Fibroblast of gingiva (primary cell): ENCODE measurements at places on chromosomes 7 and 10.

DNA sequence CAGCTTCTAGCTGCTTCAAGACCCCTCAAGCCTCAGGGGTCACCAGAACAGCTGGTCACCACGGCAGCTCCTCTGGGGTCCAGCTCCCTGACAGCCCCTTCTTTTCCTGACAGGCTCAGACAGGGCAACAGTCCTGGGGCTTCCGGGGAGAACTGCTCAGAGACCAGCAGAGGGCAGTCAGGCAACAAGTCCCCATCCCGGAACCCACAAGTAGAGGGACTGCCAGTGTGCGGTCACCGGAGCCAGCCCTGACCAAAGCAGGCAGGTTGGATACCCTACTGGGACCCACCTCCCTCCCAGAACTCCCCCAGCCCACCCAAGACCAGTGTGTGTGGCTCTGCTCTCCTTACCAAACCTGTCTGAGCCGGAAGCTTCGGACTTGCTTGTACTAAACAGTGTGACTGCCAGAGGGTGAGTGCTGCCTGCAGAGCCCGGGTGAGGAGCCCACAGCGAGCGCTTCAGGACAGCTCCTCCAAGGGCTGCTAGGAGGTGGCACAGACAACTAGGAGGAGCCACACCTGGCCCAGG, 40.3 kb downstream of the YKT6 start:
- peak; percentile 76 for DNase-seq

DNA sequence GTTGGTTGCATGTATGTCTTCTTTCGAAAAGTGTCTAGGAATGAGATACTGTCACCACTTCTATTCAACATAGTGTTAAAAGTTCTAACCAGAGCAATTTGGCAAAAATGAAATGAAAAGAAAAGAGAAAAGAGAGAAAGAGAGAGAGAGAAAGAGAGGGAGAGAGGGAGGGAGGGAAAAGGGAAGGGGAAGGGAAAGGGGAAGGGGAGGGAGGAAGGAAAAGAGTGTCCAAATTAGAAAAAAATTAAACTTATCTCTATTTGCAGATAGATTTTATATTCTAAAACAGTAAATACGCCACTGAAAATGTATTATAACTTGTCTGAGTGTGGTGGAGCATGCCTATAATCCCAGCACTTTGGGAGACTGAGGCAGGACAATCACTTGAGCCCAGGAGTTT, 16.2 kb downstream of the DDX56 start:
- no peak for DNase-seq

DNA sequence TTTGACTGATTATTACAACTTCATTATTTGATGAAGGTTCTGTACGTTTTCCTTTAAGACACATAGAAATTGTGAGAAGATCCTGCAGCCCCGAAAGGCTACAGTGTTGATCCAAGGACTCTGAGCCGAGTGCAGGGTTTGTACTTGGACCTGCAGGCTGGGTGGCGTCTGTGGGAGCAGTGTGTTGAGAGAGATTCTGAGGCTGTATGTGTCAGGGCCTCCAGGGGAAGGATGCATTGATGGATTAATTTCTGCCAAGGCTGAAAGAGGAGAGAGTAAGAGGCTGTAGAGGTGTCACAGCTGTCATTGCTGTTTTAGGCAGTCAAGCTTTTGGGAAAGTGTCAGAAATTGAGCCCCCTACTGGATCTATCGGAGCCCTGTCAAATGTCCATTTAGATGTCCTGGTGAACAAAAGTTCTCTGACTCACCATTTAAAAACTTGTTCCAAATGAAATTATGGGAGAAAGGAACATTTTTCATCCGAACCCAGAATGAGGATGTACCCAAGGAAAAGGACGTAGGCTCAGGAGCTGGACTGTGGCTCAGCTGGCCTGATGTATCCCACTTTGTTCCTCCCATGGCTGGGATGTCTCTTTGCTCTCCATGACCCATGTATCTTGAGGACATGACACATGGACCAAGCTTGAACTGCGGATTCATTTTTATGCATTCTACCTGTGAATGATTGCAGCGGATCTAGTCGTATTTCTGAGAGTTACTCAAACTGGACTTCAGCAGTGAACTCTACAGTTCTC, 102.2 kb downstream of the TCF7L2 start:
- no peak for DNase-seq

DNA sequence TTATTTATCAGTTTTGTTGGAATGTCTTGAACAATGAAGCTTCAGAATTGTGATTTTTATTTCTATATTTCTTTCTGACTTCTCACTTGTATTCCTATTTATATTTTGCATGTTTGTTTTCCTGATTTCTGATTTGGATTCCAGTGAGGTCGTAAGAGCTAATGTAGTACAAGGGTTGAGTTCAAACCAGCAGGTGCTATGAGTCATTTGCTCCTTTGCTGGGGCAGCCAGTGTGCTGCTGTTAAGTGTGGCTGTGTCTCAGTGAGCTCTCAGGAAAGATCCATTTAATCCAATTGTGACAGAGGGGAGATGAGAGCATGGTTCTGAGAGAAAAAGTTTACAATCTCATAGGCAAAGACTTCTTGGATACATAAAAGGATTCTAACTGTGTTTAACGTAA, 48.6 kb downstream of the MCU start:
- DNase-seq: peak; percentile 24

DNA sequence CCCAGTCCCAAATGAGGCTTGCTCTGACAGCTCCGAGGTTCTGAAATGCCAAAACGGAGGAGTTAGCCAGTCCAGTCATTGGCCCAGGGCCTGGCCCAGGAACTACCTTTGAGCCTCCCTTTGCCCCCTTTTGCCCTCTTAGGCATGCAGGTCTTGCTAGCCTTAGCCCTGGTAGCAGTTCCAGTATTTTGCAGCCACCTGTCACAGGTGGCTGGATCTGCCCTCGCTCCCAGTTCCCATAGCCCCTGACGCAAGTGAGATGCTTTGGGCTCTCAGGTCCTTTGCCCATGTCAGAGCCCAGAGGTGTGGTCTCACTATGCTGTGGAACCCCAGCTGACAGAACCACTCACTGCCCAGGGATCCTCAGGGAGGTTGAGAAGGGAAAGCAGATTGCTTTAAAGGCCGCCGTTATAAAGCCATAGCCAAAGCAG, 42.0 kb downstream of the GPRIN2 start:
- DNase-seq: no peak

- DNase-seq: no peak
Observed at GRCh38 chr7:84949501-84949900, 237.4 kb downstream of the SEMA3D start.

GRCh38 chr7:41425926-41426325, 277.0 kb downstream of the INHBA start:
- DNase-seq: peak; percentile 40

DNA sequence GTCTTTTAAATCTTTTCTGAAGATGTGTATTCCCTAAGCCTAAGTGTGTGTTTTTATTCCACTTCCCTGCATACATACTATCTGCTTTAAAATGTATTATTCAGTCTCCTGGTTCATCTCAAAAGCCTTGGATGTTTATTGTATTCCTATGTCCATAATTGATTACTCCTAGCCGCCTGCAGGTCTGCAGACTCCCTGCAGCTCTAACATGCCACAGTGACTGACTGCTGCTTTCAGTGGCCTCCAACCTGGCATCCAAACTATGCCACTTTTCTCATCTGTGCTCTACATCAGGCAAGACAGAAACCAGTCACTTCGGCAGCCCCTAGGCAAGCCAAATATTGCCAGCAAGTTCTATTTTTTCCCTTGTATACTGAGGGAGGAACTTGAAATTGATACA, 81.7 kb downstream of the ABCA13 start:
- DNase-seq: no peak

- no peak for DNase-seq
Observed at GRCh38 chr10:100201549-100201948, 15.7 kb upstream of the ERLIN1 start.

DNA sequence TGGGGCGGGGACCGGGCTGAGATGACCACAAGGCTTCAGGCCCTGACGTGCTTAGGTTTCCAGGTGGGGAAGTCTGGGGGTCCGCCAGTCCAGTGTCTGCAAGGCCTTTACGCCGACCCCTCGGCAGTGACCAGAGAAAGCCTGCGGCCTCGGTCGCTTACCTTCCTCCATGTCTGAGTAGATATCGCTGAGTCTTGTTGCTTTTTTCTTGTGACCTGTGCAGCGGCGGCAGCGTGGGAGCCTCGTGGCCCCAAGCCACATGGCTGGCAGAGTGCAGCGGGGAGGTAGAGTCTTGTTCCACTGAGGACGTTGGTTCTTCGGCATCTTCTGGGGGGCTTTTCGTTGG, 329 bp downstream of the NOLC1 start:
- no peak for DNase-seq

DNA sequence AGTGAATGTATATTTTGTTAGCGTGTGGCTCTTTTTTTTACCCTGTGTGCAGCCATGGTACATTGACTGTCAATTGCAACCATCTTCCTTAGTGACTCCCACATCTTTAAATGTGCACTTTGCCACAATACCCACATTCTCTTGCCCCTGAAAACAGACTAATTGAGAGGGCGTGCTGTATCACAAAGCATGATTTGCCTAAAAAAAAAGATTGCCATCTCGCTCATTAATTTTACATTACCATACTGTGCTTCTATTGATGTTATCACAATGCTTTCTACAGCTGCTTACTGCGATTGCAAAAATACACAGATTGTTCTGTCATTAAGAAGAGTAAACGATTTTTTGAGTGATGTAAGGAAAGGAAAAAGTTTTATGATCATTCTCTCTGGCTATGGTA, 613.1 kb upstream of the NRP1 start:
- DNase-seq: no peak

- no peak for DNase-seq
Observed at GRCh38 chr10:13291821-13292773, 7.8 kb downstream of the PHYH start.

DNA sequence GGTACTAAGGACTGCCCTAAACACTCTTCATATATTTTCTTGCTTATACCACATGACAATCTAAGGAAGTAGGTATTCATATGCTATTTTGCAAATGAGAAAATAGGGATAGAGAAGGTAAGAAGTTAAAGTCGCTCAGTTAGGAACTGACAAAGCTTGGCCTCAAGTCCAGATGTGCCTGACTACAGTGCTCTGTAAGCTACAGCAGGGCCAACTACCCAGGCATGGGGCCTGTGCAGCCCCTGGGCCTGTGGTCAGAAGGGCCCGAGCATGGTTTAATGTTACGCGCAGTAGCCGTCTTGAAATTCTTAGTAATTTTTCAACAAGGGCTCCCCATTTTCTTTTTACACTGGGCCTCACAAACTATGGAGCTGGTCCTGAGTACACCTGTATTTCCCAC, 146.2 kb downstream of the GLI3 start:
- DNase-seq: no peak

GRCh38 chr7:89926701-89927100, 227.6 kb upstream of the STEAP1 start:
- no peak for DNase-seq

DNA sequence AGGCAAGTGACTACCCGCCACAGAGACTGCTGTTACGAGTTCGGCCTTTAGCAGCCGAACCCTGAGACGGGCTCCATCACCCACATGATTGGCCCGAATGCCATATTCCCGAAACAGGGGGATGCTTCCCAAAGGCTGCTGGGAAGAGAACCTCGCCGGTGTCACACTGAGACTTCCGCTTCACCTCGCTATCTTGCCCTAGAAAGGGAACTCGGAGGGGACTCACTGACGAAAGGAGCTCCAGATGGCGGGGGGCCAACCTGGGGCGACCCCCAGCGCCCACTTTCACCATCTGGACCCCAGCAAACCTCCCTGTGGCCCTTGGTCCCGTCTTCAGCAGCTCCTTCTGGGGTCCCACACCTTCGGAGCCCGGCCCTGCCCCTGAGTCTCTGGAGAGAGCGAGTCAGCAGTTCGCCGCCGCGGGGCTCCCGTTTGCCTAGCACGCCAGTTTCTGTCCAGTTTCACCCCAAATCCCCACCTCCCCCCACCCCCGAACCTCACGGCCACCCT, 529 bp downstream of the HPS1 start:
- DNase-seq: peak; percentile 14

GRCh38 chr10:115942101-115942500, 330.9 kb downstream of the GFRA1 start:
- no peak for DNase-seq

- peak; percentile 31 for DNase-seq
Observed at GRCh38 chr7:131424219-131424822, 96.6 kb downstream of the MKLN1 start.

DNA sequence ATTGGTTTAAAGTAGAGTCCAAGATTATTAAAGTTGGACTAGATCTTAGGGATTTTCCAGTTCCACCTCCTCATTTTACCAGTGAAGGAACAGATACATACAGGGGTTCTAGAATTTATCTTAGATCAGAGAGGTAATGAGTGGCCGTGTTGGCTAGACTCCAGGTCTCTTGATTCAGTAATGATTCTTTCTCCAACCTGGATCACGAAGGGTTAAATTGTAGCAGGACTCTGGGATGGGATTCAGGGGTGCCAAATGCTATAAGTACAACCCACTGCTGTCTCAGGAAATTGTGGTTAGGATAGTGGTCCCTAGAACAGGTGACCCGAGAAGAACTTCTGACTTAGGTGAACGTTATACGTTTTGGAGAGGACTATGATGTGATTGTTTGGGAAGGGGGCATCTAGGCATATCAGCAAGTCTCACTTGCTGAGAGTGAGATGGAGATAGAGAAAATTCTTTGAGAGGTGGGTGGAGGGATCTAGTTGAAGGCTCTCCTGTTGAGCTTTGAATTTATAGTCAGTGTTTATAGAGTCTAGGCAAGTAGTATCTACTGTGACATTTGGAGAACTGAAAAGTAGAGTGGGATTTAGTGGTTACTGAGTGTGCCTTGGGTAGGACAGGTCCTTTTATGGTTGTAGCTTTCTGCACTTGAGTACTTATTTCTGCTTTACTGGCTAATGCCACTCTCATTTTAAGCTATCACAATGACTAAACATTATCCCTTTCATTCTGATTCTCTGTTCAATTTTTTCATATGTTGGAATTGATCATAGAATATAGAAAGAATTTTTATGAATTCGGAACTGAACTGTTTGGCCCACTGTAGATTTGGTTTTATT, 58.3 kb downstream of the ST7 start:
- no peak for DNase-seq

DNA sequence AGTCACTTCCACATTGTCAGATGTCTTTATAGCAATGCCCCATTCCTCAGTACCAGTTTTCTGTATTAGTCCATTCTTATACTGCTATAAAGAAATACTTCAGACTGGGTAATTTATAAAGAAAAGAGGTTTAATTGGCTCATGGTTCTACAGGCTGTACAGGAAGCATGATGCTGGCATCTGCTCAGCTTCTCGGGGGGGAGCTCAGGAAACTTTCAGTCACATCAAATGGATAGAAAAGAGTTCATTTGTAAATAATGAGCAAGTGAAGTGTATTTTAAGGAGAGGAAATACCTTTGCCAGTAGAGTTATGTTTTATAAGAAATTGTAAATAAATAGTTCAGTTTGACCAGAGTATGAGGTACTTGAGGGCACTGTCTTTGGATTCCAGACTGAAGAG, 50.5 kb downstream of the TMEM60 start:
- DNase-seq: no peak
